BJ (cell line): ENCODE measurements at places on chromosomes 2 and 18. TPM values are rescaled to one million over a fixed set of nuclear protein-coding genes. Genes with fewer than 3 reads are reported as not detected.
A peak's percentile ranks its signal among the peaks of the same experiment; 100 is the strongest.

ZBTB14 gene
- 6.6 and 10.0 TPM in 2 replicates for polyA plus RNA-seq

DOK6 gene
- 0.26 and 0.55 TPM in 2 replicates for polyA plus RNA-seq

ATG9A gene
- polyA plus RNA-seq, result 105 and 132 TPM in 2 replicates

IL36RN gene
- polyA plus RNA-seq, result not detected in 2 replicates

ANKRD29 gene
- 4.3 and 4.7 TPM in 2 replicates for polyA plus RNA-seq

ACVR1 gene
- polyA plus RNA-seq, result 28.5 and 38.0 TPM in 2 replicates

- peak; percentile 35 for DNase-seq
Measured at GRCh38 chr2:228917220-228917619, 353.9 kb downstream of the PID1 start.

DNA sequence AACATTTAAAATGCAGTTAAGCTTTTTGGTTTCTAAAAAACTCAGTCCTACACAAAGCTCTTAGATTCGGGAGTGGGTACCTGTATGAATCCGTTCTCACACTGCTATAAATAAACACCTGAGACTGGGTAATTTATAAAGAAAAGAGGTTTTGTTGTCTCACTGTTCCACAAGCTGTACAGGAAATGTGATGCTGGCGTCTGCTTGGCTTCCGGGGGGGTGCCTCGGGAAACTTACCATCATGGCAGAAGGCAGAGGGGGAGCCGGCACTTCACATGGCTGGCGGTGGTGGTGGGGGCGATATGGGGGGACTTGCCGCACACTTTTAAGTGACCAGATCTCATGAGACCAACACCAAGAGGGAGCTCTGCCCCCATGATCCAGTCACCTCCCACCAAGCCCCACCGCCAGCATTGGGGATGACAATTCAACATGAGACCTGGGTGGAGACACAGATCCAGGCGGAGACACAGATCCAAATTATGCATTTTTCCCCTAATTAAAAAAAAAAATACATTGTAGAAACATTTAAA lies 222.5 kb downstream of the GBX2 start:
- DNase-seq, result no peak

GRCh38 chr2:193935114-193935513 lies 1721.9 kb upstream of the SLC39A10 start:
- no peak for DNase-seq

DNA sequence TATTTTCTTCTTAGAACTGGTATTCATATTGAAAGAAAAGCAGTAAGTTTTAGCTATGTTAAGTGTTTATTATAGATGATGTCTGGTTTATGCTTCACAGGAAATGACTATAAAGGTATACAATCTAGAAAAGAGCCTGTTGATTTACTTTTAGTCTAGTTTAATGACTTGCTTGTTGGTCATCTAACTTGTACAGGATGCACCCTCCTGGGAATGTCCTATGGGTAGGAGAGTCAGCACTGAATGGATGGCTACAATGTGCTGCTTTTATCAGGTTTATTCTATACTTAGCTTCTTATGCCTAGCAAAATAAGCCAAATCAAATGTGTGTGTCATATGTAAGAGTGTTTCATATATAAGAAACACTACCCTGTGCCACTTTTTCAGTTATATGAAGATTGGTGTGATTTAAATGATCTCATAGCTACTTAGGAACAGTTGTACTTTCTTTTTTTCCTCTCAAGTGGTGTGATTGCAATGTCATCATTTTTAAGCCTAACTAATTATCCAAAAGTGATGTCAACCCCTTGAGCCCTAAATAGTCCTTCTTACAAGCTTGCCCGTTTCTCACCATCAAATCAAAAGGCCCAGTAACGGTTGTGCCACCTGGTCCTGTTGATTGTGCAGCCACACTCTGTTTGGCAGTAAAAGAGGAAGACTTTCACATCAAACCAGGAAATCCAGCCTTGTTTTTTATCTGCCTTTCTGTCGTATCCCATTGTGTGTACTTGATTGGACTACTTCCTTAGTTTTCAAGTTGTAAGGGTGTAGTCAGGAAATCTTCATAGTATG lies 176.0 kb downstream of the DIS3L2 start:
- DNase-seq, result no peak

GRCh38 chr2:165558832-165559231 lies 89.3 kb downstream of the CSRNP3 start:
- DNase-seq, result no peak

- DNase-seq, result no peak
Measured at GRCh38 chr18:65039578-65039977, 711.2 kb upstream of the CDH7 start.

DNA sequence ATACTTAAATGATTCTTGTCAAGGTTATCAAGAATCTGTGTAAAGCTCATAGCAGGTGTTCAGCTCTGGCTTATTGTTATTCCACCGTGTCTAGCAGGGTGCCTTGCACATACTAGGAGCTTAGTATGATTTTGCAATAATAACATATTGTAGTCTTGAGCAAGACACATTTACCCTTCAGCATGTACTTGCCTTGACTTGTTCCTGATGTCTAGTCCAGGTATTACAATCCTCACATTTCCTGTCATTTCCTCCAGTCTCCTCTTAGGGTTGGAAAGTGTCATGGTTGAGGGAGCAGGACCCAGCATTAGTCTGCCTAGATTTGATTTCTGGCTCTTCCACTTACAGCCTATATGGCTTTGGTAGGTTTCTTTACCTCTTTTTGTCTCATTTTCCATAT lies 246.1 kb downstream of the RAD51AP2 start:
- no peak for DNase-seq

DNA sequence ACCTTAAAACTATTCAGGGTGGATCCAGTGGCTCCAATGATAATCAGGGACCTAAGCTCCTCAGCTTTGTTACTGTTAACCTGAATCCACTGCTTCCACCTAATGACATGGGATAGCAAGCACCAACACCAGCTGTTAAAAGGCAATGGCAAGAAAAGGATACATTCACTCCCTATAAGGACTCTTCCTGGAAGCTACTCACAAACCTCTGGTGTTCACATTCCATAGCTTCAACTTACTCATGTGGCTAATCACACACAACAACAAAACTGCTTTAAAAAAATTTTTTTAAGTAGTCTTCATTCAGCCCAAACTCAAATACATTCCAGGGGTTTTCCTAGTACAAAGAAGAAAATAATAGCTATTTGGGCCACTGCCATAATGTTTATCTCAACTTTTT lies 24.5 kb downstream of the ROCK2 start:
- no peak for DNase-seq

- peak; percentile 78 for DNase-seq
Measured at GRCh38 chr18:8750954-8751415, 45.6 kb downstream of the MTCL1 start.

DNA sequence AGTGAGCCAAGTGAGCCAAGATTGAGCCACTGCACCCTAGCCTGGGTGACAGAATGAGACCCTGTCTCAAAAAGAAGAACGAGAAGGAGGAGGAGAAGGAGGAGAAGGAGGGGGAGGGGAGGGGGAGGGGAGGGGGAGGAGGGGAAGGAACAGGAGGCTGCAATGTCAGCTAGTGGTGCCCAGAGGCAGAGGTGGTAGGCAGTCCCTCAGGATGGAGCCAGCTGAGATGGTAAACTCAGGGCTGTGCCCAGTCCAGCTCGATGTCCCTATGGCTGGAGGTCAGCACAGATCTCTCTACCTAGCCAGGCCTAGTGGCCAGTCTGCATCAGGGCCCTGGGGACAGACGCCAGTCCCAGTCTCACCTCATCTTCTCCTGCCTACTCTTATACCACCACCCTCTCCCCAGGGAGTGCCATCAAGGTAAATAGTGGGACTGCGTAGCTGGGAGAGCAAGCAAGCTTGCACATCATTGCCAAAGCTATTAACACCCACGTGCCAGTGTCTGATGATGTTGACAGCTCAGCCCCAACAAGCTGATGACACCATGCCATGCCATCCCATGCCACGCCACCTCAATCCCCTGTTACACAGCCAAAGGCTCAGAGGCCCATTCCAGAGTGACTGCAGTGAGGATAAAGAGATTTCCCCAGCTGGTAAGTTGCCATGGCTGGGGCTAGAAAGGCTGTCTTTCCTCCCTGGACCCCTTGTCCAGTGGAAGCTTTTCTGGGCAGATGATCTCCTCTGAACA lies 7.6 kb upstream of the PLB1 start:
- DNase-seq, result no peak

GRCh38 chr2:184178229-184178628 lies 420.1 kb upstream of the ZNF804A start:
- no peak for DNase-seq

GRCh38 chr18:25875551-25876240 lies 214.7 kb downstream of the SS18 start:
- DNase-seq, result no peak

DNA sequence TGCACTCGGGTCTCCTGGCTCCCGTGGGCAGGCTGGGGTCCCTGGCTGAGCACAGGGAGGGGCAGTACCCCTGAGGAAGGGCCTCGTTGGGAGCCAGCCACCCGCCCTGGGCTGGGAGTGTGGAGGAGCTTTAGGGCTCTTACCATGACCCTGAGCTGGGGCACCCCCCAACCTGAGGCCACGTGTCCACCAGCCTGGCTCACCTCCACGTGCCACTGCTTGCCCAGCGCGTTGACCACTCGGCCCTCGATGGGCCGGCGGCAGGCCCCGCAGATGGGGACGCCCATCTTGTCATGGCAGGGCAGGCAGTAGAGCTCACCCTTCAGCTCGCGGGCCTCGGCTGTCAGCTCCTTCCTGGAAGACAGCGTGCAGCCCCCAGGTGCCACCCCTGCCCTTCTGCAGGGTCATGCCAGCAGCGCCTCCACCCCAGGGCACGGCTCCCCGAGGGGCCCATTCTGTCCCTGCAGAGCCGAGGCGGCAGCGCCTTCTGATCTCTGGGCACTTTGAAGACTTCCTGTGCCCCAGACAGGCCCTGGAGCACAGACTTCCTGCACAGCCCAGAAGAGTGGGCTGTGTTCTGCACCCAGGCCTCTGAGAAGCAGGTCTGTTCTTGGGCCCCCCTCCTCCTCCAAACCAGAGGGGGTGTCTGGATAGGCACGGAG lies 4.0 kb upstream of the GPR17 start:
- no peak for DNase-seq

DNA sequence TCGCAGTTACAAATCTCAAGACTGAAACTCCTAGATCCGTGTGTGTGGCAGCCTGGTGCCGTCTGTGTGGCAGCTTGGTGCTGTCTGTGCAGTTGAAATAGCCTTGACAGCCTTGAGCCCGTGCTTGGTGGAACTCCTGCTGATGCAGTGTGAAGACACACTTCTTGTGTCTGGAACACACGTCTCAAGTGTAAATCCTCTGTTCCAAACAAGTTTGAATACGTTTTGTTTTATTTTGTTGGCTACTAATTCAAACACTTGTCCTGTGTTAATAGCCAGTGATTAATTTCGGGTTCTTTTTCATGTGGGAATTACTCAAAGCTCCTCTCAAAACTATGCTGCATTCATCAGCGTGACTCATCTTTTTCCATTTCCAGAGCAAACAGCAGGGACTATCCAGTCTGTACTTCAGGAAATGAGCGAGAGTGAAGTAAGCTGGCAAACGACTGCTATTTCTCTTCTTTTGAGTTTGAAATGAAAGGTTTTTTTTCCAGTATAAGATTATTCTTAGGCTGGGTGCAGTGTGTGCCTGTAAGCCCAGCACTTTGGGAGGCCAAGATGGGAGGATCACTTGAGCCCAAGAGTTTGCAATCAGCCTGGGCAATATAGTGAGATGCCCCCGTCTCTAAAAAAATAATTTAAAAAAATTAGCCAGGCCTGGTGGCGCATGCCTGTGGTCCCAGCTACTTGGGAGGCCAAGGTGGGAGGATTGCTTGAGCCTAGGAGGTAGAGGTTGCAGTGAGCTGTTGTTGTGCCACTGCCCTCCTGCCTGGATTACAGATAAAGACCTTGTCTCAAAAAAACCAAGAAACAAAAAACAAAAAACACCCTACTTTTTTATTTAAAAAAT lies 152.9 kb downstream of the SPP2 start:
- peak; percentile 76 for DNase-seq

GRCh38 chr2:24231461-24231881 lies 56.6 kb downstream of the FAM228A start:
- DNase-seq, result no peak

- DNase-seq, result no peak
Measured at GRCh38 chr2:135744760-135745314, 3.2 kb downstream of the UBXN4 start.

DNA sequence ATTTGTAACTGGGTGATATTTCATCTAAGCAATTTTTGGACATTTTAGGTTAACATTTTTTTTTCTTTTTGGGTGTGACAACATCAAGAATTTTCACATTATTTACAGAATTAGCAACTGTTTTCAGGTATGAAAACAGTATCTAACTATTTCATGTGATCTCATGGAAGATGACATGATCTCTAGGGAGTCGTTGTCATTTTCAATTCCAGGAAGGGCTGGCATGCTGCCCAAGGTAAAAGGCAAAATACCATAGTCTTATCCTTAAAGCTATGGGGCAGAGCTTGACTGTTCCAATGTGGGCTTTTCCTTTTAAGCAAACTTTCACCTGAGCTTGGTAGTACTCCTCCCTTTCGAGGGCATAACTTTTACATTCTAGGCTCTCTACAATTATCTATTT lies 443.7 kb downstream of the DSEL start:
- no peak for DNase-seq

DNA sequence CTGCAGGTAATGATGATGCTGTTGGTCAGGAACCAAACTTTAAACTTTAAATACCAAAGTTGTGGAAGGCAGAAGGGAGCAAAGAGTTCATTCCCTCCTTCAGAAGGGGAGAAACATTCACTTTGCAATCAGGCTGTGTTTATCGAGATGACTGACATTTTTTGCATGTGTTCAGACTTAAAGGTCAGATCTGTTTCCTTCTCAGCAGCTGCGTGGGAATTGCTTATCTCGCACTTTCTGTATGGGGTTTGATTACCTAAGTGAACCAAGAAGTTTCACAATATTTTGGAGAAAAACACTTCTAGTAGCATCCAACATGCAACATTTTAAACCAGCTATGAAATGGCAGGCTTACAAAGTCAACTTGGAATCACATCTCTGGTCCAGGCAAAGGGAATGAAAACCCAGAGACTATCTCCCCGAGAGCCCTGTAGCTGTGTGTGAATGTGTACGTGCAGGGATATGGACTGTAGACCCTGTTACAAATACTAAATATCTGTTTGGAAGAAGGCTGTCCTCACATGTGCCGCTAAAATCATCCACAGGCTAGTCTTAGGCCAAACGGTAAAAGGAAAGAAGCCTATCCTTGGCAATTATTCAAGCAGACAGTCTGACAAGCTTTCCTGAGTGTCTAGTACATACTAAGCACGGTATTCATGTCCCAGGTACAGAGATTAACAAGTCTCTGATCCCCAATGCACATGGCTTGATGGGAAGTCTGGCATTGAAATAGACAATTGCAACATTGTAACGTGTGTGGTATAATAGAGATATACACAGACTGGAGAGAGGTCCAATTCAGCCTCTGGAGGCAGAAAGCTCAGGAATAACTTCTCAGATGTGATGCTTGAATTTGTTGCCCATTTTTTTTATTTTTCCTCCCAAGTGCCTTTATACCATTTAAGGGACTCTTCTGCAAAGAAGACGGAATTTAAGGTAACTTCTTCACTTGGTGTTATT lies 483.1 kb downstream of the DPP10 start:
- DNase-seq, result no peak

DNA sequence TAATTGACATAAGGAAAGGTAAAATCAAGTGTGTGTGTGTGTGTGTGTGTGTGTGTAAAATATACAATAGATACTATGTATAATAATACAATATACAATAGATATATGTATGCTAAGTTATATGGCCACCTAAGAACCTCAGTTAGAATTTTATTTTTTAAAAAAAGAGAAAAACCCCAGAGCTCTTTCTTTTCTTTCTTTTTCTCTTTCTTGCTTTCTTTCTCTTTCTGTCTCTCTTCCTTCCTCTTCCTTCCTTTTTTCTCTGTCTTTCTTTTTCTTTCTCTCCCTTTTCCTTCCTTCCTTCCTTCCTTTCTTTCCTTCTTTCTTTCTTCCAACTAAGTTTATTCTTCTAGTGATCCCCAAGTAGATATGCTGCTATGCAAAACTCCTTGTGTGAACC lies 64.6 kb upstream of the FN1 start:
- no peak for DNase-seq
